ENCODE measurements at places on chromosomes 4 and X.

DNA sequence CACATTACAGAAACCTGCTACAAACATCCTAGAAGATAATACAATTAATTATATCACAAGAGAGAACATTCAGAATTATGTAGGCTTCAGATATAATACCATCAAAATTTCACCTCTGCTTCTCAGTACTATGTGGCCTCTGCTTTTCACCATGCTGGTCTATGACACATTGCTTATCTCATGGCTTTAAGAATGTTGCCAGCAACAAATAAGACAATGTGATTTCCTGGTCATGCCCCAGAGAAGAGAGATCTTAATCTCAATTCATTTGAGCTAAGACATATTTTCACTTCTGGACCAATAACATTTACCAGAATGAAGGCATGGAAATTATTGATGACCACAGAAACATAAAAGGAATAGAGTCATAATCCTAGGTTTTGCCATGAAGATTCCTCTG, 1233.4 kb upstream of the ADGRL3 start:
- no peak for DNase-seq

DNA sequence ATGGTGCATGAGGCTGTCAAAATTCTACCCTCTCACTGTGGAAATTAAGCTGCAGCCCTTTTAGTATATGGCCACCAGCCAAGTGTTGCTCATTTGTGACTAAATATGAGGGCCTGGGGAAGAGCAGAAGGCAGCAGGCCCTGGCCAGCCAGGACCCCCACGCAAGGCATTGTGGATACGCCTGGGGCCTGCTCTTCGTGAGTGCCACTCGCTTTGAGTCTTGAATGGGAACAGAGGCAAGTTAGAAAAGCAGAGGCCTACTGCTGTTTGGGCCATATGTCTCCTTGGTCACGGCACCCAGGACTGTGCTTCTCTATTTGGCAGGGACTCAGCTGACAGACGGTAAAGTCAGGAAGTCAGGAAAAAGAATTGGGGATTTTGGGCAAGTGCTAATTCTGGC, 10.9 kb downstream of the RTL5 start:
- no peak for DNase-seq

- DNase-seq: peak; percentile 36
These were observed 5.0 kb upstream of the TMEM164 start for GRCh38 chrX:109997786-109998452.

DNA sequence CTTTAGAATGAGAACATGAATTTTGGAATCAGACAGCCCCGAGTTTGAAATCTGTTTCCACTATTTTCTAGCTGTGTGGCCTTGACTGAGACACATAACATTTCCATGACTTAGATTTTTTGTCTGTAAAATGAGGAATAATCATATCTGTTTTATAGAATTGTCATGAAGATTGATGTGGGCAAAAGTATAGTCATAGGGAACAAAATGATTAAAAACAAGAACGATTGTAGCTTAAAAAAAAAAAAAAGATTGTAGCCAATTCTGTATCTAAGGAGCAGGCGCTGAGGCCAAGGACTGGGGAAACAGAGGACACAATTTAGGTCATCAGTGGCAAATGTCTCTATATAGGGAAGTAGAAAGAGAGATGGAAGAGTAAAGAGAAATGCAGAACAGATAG, 201.6 kb upstream of the C1QTNF7 start:
- no peak for DNase-seq

DNA sequence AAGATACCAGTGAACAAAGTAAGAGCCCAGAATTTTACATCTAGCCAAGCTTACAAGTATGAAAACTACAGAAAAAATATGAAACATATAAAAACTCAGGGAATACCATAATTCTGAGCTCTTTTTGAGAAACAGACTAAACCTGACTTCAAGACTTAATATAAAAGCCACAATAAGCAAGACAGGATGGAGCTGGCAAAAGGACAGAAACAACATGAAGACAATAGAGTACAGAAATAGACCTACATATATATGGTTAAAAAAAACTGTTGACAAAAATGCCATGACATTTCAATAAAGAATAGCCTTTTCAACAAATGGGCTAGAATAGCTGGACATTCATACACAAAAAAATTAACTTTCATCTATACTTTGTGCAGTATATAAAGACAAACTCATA, 49.4 kb downstream of the UBA6 start:
- no peak for DNase-seq

GRCh38 chrX:54413753-54414152, 26.5 kb upstream of the TSR2 start:
- no peak for DNase-seq

DNA sequence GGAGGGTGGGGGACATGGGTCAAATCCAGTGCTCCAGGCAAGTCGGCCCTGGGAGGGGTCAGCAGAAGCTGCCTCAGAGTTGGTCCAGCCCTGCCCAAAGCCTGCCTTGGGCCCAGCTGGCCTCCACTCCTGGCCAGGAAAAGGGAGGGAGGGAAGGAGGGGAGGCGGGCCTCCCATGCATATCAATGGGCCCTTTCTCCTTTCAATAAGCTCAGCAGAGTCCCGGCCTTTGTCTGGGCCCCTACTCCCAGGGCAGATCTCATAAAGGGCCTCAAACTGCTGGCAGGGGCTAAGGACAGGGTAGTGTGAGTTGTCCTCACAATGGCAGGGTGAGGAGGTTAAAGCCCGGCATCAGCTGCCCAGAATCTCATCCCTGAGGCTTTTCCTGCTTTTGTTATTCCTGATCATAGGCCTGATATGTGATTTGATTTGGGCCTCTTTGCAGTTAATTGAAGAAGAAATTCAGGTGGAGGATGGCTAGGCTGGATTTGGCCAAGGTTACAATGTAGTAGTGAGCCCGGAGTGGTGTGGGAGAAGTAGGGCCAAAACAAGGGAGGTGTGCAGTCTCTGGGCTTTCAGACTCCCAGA, 121.1 kb upstream of the ATP6AP2 start:
- peak; percentile 84 for DNase-seq

DNA sequence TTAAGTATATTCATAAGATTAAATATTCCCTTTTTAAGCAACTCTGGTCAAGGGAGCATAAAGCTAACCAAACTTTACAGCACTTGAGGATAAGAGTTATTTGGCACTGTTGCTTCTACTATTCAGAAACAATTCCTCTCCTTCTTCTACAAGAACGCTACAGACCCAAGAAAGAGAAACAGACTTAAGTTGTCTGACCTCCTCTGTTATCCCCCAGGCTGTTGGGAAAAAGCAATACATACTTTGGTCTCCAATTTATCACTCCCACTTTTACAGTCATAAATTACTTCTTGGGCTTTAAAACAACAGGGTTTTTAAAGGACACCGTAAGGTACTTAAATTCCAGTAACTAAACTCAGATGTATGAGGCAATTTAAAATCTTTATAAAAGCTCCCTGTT, 147.4 kb downstream of the COL25A1 start:
- no peak for DNase-seq

DNA sequence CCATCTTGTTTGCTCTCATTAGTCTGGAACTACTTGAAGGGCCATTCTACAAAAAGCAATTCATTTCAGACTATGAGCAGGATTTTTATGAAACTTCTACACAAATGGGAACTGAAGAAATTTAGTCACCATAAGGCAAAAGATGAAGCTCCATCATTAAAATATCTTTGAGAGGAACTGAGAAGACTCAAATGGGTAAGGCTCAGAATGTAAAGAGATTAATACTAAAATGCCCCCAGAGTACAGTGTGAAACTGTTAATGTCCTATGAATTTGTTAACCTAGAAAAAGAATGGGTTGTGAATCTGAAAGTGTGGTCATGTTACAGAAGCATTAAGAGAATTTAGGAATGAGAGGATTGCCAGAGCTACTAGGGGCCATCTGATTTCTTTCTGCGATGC, 77.9 kb upstream of the SLC7A11 start:
- DNase-seq: no peak

- DNase-seq: no peak
These were observed 14.3 kb upstream of the PDHA2 start for GRCh38 chr4:95825546-95825945.

GRCh38 chr4:125265846-125266245, 48.9 kb upstream of the FAT4 start:
- no peak for DNase-seq

- no peak for DNase-seq
These were observed 30.3 kb downstream of the TMPRSS11A start for GRCh38 chr4:67933038-67933437.

GRCh38 chr4:140112576-140112975, 41.4 kb downstream of the MAML3 start:
- no peak for DNase-seq

- DNase-seq: no peak
These were observed 60.4 kb downstream of the CRLF2 start for GRCh38 chrX:1152090-1152489.

GRCh38 chrX:121641560-121641959, 594.1 kb downstream of the GLUD2 start:
- DNase-seq: no peak

DNA sequence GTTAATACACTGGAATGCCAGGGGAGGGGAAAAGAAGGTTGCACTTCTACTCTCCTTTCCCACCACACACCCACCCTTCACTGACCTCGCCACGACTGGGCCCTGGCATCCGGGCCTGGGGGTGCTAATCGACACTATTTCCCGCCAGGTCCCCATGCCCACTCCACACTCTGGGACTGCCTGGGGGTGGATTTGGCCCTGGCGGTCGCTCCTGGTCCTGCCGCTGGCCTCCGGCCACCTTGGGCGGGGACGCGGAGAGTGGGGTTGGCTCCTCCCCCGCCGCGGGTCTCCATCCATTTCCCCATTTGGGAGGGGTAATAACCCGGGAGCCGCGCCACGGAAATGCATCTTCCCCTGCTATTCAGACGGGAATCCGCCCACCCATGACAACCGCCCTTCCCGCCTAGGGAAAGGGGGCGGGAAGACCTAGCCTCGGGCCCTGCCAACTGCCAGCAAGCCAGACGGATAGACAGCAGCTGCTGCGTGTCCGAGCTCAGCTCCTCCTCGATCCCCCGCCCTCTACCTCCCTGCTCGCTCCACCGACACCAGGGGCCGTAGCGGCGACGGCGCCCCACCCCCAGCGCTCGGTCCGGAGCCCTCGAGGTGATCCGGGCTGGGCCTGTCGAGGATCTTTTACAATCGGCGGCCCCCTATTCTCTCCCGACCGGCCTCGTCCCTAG, 78.1 kb downstream of the RLIM start:
- DNase-seq: peak; percentile 45

- no peak for DNase-seq
These were observed 115.8 kb upstream of the SHISA3 start for GRCh38 chr4:42281324-42282020.

Data from putamen (tissue), 1 donor.